CD4-positive, alpha-beta T cell treated with Interleukin-10 for 1 hour (primary cell): ENCODE measurements at places on chromosomes 3 and 15.

- DNase-seq, result peak; percentile 26
Measured at GRCh38 chr15:58627701-58628100, 121.8 kb downstream of the ADAM10 start.

DNA sequence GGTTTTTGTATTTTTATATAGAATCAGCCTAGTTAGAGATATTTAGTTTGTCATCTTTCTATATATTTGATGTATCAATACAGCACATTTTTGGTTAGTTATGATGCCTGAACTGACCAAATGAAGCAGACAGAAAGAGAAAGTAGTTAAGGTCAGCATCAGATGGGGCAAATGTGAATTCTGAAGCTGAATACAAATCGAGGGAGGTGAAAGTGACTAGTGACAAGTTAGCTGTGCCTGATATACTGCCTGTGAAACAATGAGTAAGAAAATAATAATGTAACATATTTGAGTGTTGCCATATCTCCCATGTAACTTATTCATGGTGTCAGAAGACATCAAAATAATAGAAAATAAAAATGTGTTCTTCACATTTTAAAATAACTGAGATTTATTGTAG lies 680.3 kb upstream of the SEMA6D start:
- no peak for DNase-seq

- no peak for DNase-seq
Measured at GRCh38 chr3:72448858-72449257, 399.4 kb downstream of the SHQ1 start.

DNA sequence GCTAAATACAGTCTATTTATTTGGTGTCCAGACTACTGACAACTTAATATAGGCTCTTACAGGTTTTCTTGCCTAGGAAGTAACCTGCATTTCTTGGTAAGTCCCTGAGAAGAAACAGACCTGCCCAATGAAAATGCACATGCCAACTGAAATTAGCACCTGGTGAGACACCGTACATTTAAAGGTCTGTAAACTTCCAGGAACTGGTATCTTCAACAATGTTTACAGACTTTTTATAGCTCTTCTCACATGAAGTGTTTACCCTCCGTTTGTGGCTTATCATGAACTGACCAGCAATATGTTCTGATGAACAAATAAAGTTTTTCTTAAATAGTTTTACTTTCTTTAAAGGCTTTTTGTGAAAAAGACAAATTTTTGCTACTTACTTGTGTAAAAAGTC lies 93.3 kb downstream of the PCCB start:
- DNase-seq, result no peak
